GM06990 (cell line): ENCODE measurements at places on chromosomes 4 and X.

GRCh38 chr4:183798301-183799253 is 106.5 kb upstream of the STOX2 start:
- DNase-seq = no peak

DNA sequence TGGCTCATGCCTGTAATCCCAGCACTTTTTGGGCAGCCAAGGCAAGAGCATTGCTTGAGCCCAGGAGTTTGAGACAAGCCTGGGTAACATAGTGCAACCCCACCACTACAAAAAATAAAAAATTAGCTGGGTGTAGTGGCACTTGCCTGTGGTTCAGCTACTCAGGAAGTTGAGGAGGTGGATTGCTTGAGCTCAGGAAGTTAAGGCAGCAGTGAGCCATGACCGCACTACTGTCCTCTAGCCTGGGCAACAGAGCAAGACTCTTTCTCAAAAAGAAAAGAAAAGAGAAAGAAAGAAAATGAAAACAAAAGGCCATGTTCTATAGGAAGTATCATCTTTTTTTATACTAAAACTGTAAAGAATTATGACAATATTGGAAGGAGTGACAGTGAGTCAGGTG is 38.5 kb downstream of the NEK1 start:
- DNase-seq = no peak

DNA sequence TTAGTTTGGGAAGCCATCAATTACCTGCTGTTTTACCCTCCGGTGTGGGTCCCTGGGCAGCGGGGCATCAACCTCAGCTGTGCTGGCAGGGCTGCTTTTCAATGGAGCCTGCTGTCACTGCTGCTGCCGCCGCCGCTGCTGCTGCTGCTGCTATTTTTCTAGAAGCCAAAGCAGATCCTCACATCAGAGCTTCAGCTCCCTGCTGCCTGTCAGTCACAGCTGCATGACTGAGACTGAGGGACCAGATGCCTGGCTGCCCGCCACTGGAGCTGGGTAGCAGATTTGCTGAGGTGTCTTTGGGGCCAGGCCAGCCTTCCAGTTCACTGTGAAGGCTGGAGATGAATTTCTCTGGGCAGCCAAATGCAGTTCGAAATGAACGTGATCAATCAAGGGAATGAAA is 200.3 kb upstream of the NHS start:
- no peak for DNase-seq

GRCh38 chrX:102995316-102995715 is 58.2 kb downstream of the RAB40AL start:
- no peak for DNase-seq

DNA sequence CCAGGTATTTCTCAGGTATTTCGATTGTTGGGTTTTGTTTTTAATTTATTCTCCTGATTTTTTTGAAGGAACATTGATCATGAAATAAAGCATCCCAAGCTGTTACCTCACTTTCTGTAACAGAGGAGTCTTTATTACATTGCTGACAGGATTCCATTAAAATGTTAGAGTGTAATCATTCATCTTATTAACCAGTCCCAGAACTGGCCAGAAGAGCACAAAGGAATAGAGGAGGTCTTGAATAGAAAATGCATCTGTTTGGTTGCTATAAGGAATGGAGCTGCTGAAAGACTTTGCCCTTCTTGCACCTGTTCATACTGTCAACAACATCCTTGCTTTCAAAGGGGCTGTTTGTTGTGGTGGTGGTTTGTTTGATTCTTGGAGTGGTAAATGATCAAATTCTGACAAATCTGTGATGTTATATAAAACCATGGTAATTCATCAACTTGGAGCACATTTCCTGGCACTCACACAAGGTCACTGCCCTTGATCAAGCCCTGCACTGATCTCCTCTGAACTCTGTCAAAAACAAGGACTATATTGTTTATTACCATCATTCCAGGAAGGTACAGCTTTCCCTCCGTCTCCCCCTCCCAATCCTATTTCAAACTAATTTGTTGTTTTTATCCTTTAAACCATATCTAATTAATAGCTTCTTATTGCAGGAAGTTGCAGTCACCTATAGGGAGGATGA is 215.8 kb downstream of the PCDH19 start:
- DNase-seq = no peak

- no peak for DNase-seq
These were observed 106.0 kb downstream of the ADRA2C start for GRCh38 chr4:3871881-3872833.

GRCh38 chr4:93659629-93660028 is 168.9 kb upstream of the ATOH1 start:
- DNase-seq = no peak

- no peak for DNase-seq
These were observed 173.8 kb upstream of the TBC1D9 start for GRCh38 chr4:140930011-140930410.

DNA sequence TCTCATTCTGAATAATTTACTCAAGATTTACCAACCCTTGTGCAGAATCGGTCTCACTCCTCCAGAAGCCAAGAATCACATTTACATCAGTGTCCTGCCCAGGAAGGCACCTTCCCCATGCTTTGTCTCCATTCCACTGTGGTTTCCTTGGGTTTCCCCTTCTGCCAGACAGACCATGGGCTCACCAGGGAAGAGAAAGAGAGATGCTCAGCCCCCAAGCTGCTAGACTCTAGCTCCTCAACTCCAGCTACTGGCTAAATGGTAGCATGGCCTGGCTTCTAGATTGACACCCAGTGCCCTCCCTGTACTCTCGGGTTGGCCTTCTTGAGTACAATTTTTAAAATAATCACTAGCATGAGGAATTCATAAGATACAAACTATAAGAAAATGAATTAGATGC is 12.9 kb downstream of the TLR10 start:
- DNase-seq = peak; percentile 36

- DNase-seq = no peak
These were observed 13.4 kb downstream of the TRPC3 start for GRCh38 chr4:121938282-121939092.

DNA sequence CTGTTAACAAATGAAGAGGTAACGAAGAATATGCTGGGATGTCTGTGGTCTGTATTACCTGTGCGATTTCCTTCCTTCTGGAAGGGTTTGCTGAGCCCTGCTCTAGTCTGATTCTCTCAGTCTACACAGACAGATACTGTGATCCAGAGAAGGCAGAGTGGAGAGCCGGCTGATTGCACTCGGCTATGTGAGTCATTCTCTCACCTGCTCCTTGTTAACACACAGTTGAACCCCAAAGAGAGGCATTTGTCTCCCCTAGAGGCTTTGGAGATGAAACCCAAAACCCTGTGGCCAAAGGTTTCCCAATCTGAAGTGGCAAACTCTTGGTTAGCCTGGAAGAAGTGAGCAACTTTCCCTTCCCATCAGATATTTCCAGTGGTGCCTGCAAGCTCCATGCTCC is 78.1 kb upstream of the GPC4 start:
- no peak for DNase-seq

DNA sequence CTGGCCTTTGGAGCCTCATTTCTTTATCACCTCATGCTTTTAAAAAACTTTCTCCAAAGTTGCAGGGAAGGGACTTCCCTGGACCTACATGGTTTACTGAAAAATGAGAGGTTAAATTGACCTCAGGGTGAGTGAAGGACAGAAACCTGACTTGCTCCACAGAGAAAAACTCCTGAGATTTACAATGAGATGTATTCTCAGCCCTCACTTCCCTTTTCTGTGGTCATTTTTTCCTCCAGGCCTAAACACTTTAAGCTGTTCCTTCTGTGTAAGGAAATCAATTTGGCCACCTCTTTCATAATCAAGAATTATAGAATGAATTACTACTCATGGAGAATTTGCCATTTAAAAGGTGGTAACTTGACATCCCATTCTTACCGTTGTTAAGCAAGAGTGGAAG is 77.9 kb downstream of the HPGD start:
- no peak for DNase-seq

DNA sequence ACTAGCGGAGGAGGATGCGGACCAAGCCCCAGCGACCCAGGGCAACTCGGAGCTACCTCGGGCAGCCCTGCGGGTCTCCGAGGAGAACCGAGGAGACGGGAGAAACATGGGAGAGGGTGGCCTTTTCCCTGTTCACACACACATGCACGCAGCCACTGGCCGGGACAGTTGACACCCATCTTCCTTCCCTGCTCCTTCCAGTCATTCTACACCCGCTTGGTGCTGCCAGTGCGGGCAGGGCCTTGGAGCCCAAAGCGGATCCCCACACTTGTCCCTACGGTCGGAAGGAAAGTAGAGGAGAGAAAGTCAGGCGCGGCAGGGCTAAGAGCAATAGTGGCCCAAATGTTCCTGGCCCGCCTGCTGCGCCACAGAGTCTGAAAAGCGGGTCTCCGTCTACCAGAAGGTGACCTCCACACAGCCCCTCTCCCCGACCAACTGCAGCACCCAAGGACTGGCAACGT is 1.1 kb upstream of the PPP3CA start:
- DNase-seq = no peak

DNA sequence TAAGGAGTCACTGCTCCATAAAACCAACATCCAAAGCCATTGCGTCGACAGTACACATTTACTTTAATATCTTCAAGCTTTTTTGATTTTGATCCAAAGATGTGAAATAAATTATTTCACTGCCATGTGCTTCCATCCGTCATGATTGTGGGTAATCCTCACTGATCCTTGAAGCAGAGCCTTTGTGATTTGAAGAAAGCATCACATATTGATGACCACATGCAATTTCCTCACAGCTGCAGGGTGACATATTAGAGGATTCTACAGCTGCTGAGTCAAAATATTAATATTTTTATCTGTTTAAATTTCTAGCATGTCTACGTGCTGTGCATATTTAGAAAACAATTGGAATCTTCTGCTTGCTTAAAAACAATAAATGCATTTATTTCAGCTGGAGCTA is 196.8 kb upstream of the ANXA3 start:
- no peak for DNase-seq

DNA sequence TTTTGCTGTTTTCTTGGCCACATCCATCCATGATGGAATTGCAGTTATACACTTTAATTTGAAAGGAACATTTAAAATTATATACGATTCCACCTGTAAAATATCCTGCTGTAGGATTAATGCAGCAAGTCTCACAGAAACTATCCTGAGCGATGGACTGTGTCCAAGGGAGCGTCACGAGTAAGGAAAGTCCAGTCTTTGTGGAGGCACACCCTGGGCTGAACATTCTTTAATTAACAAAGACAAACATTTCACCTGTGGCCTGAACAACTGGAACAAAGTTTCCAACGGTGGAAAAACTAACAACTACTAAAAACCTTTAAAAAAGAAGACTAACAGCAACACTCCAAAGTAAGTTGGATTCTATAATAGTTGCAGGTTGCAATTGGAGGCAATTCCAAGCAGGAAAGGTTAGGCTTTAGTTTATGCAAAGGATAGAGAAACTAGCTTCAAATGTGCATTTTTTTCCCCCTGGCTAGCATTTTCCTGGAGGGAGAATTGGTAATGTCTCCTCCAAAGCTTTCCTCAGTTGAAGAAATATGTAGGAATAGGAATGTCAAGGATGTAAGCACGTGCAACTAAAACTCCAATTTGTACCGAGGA is 11.0 kb downstream of the EREG start:
- DNase-seq = no peak

DNA sequence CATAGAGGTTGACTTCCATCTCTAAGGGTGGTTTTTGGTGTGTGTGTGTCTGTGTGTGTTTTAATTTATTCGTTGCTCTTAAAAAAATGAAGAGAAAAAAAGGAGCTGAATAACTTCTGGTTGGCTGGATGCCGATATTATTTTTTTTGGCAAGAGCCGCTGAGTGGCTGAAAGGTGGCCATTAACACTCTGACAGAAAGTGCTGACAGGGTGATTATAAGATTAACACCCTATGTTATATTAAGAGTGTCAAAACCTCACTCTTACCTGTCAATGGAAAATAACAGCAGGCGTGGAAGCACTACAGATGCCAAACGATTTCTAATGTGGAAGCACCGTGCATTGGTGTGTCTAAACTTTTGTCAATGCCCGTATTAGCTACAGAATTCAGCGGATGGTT is 622.5 kb downstream of the ANKRD50 start:
- DNase-seq = no peak

GRCh38 chr4:24888475-24889344 is 24.1 kb downstream of the CCDC149 start:
- DNase-seq = no peak

- DNase-seq = no peak
These were observed 10.0 kb upstream of the PLK4 start for GRCh38 chr4:127870688-127871087.

DNA sequence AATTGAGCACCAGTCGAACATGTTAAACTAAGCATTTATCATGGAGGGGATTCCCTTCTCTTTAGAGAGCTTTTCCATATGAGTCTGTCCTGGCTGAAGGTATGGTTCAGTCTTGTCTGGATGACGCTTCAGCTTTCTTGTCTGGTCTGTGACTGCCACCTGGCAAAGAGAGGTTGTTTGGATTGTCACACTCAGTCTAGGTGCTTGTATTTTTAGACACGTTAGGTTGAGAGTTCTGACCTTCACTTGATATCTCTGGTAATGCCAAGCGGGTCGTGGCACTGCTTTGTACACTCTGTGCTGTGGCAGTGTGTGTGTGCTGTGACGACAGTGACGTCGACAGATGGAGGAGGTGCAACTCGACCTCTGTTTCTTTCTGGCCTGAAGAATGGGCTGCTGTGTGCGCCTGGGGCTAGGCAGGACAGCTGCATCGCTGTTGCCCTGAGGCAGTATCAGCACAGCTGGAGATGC is 12.6 kb downstream of the NOCT start:
- DNase-seq = no peak

DNA sequence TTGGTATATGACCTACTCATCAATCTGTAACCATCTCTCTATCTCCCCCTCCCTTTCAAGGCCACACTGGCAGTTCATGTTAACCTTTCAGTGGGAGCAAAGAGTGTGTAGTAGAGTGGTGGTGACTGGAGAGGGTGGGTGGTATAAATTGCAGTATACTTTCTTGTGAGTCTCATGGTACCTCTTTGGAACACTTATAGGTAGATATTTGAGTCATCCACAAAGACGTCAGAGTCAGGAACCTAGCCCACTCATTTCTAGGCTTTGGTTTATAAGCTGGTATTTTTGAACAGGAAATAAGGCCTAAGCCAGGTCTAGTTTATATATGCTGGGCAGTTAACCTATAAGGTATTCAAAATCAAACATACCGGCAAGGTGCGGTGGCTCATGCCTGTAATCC is 36.3 kb downstream of the RLIM start:
- peak; percentile 9 for DNase-seq

DNA sequence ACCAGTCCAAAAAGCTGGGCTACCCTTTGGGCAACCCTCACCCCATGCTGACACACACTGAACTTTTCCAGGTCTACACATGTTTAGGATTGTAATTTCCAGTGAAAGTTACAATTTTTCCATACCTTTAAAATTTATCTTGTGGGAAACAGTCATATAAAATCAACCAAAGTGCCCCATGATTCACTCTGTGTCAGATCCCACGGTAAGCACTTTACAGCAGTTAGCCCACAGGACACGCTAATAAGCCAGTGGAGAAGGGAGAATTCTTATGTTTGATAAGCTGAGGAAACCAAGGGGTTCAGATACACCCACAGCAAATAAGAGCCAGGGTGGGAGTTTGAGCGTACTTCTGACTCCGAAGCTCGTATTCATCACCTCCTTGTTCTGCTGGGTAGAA is 72.4 kb upstream of the TBL1X start:
- no peak for DNase-seq

DNA sequence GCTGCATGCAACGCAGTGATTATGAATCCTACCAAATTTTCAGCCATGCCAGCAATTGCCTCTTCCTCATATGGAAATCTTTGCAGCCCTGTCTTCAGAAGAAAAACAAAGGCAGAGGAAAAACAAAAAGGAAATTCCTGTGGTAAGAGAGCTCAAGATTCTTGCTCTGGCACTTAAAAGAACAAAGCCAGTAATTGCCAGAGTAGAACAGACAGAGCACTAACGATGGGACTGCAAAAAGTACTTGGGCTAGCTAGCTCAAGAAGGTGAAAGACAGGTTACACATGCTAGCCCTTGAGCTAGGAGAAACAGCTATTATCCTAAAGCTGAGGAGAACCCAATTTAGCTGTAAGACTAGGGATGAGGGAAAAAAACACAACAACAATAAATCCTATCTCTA is 582.3 kb downstream of the KCNIP4 start:
- DNase-seq = no peak
